NCI-H1694 (cell line): ENCODE measurements at places on chromosomes 5 and 9.

DNA sequence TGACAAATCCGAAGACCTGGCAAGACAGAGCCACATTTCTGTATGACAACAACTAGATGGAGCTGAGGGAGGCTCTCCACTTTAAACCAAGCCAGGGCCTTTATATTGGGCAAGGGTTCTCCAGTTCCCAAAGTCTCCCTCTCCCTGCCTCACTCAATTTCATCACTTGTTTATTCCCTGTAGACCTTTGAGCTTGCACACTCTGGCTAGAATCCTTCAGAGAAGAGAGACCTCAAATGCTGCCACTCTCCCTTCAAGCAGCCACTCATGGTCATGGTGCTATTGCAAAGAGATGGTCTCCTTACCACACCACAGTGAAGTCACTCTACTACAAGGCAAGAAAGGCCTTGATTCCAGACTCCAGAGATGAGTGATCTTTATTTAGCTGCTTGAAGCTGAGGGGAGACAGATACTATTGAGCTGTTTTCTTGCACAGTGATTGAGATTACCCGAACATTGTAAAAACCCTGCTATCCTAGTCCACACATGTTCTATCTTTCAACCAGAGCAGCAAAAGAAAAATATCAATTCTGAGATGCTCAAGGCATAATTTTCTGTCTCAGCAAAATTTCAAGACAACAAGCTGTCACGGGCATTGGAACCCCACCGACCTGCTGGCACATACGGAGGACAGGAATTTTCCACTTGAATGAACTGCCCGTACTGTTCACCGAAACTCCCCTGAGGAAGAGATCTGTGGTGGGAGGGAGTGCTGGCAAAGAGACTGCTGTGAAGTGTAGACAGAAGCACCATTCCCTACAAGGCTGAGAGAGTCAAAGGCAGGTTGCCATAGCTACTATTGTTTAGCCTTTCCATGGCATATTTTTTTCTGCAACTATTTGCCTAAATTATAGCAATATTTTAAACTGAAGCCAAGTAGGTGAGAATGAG, 81.1 kb downstream of the CDO1 start:
- DNase-seq = no peak

DNA sequence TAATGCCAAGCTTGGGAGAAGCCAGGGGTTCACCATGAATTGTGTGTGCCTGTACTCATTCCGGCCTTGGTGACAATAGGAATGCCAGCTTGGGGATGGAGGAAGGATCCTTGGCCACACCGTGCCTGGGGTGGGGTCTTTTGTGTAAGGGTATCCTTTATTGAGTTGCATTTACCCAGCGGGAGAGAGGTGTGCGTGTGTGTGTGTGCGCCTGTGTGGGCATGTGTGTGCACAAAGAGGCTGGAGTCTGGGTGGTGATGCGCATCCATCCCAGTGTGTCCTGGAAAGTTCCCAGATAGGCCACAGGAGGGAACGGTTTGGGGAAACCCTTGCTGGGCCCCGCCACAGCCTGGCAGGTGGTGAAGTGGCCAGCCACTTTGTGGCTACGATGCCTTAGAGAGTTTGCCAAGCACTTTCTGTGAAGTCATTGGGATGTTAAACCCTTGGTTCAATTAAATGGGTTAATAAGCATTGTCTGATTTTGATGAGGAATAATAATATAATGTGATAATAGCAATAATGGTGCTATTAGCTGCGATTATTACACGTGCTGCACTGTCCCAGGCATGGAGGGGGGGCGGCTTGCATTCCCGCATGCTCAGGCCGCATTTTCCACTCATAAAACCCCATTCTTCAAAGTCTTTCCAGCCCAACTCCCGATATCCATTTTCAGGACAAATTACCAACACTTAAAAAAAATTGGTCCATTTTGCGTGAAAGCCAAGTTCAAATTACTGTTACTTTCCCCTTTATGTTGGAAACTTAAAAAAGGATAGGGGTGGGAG, 13.7 kb downstream of the PITX1 start:
- no peak for DNase-seq

DNA sequence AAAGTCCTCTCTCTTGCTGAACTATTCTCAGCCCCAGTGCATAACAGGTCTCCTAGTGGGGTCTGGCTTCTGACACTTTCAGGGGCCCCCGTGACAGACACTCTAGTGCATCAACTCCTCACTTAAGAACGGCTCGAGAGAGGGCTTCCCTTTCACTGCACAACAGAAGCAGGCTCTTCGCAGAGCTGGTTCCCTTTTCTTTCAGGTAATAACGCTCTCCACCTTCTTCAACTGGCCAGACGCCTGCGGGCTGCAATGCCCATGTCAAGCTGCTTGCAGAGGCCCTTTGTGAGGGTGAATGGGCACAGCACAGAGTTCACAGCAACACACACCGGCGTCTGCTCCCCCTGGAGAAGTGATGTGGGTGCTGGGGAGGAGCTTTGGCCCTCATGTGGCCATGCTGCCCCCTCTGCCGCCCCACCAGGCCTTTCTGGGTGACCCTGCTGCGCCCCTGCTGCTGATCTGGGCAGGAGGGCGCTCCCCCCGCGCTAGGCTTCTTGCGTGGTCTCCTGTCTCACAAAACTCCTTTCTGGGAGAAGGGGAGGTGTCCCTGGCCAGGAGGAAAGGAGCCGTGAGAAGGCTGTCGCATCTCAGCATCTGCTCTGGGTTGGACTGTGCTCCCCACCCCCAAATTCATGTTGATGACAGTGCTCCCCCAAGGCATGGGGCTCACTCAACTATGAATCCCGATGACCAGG, 2.4 kb downstream of the MRPL36 start:
- DNase-seq = no peak

DNA sequence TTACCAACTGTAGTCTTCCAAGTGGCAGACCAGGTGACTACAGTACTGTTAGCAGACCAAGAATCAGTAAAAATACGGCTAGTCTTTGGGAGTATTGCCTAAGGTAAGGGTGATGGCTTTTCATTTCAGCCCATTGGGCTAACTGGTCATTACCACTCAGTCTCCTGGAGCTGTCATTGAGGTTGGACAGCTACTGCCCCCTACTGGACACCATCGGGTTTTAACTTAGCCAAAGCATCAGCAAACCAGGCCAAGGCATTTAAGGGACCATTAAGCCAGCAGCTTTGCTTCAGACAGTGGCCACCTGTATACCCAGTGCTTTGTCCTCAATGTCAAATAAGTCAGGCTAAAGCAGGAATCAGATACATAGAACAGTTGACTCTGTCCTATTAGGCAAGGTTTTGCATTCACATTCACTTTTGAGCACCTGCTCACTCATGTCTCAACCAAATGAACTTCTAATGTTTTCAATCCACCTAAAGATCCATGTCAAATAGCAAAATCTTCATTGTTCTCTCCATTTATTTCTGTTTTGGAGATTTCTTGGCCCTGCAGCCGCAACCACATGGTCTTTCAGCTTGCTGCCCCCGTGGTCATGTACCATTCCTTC, 117.2 kb downstream of the INVS start:
- no peak for DNase-seq

DNA sequence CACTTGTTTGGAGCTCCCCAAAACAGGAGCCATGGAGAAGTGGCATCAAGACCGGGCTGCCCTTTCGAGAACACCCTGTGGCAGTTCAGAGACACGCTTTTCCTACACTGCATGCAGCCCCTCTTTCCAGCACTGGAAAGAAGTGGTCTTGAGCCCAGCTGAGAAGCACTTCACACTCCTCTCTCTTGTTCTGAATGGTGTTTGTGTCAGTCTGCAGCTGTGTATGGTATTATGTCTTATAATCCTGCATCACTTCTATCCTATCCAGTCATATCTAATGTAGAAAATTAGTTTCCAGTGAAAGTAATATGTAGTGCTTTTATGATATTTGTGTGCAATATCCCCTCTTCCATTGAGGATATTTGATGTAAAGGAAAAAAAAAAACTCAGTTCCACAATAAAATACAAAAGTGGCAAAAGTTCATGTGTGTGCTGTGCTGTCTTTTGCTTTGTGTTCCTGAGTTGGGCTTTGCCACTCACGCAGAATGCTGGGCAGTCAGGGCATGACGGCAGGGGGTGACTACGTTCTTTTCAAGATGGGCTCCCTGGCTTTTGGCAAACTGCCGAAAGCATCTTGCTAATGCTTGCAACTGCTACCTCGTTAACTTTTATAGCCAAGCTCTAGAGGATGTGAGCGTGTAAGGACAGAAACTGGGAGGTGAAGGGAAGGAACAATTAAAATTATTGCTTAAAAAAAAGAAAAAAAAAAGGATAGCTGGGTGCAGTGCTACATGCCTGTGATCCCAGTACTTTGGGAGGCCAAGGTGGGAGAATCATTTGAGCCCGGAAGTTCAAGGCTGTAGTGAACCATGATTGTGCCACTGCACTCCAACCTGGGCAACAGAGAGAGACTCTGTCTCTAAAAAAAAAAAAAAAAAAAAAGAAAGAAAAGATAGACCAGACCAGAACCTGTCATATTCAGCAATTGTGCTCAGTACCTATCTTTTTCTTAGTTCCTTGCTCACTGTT, 102.2 kb downstream of the MAP1B start:
- peak; percentile 89 for DNase-seq

- DNase-seq = no peak
These were observed 321.3 kb downstream of the EPB41L4A start for GRCh38 chr5:112097768-112098167.

- DNase-seq = no peak
These were observed 92.6 kb downstream of the OR2K2 start for GRCh38 chr9:111237447-111237846.

GRCh38 chr5:114089259-114089658, 272.6 kb upstream of the KCNN2 start:
- DNase-seq = no peak

DNA sequence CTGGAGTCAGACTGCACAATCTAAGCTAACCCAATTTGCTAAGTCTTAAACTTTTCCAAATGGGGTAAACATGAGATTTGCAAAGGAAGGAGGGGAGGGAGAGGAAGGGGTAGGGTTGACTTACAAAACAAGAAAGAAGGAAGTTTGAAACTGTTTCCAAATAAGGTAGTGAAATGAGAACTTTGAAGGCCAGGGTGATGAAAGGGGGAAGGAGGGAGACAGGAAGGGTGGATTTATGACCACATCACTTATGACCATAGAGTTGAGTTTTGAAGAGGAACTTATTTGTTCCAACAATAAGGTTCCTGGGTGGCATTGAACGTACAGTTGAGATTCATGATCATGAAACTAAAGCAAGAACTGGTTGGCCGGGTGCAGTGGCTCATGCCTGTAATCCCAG, 72.5 kb upstream of the DAPK1 start:
- no peak for DNase-seq

GRCh38 chr9:81537964-81538363, 151.4 kb downstream of the TLE1 start:
- no peak for DNase-seq

- no peak for DNase-seq
These were observed at the start of gene BICD2 for GRCh38 chr9:92764381-92764987. Gene BICD2, minus strand, starts transcription at chr9:92764833. Its CDS starts 89 bp downstream, at chr9:92764744.

GRCh38 chr5:136446565-136446964, 81.2 kb upstream of the TRPC7 start:
- no peak for DNase-seq

- DNase-seq = peak; percentile 41
These were observed 3.8 kb upstream of the SYNPO start for GRCh38 chr5:150636391-150637244.

DNA sequence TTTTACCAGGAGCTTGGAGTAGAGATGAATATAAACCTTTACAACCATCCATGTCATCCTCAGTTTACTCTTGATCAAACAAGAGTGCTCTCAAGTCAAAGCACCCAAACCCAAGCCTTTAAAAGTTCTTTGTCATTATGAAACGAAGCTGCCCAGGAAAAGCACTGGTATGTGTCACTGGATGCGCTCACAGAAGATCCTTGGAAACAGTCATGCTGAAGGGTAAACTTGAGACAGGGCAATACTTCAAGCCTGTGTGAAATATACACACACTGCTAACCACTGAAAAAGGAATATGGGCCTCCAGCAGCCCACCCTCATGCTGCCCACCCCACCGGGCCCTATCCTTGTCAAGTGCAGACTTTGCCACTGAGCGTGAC, 84.5 kb downstream of the PRRT1B start:
- no peak for DNase-seq

DNA sequence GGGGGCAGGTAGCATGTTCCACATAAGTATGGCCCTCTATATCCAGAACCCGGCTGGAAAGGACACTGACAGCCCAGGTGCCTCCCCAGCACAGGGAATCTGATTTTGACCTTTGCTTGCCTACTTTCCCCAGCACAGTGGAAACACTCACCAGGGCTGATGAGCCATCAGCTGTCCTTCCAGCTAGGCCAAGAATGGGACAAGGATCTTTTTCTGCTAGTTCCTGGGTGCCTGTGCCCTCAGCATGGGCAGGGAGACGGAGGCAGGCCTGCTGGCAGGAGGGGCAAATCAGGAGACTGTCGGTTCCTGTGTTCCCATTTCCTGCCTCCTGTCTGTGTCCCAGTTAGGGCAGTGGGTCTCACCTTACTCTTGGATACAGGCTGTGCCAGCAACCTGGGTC, 1.1 kb downstream of the CYFIP2 start:
- DNase-seq = no peak

DNA sequence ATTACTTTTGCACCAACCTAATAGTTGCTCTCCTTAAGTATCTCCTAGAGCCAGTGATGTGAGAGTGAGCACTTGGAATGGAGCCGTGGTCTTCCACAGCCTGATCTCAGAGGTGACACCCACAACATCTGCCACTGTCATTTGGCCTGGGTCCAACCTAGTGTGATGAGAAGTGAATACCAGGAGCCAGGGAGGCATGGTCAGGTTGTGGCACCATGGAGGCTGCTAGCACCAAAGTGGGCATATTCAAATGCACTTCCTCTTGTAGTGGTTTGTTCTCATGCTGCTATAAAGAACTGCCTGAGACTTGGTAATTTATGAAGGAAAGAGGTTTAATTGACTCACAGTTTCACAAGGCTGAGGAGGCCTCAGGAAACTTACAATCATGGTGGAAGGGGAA, 22.6 kb upstream of the CEP72 start:
- DNase-seq = no peak

GRCh38 chr5:68415177-68416085, 199.9 kb downstream of the PIK3R1 start:
- no peak for DNase-seq

DNA sequence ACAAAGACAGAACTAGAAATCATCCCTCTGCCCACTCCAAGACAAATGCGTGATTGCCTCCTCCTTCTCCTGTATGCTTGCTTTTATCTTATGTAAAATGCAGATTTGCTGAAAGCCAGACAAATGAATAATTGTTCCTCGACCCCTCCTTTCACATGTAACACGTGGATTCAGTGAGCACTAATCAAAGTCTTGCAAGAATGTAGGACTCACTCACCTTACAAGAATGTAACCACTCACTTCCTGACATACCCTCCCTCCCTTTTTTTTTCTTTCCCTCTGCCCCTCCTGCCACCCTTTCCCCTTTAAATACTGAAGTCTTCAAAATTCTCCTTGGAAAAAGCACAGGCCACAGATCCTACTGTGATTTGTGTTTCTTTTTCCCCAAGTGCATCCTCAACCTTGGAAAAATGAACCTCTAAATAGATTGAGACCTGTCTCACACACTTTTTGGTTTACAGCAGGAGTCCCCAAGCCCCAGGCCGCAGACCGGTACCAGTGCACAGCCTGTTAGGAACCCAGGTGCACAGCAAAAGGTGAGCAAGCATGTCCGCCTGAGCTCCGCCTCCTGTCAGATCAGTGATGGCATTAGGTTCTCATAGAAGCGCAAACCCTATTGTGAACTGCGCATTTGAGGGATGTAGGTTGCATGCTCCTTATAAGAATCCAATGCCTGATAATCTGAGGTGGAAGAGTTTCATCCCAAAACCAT, 29.4 kb upstream of the HSD17B3 start:
- no peak for DNase-seq

GRCh38 chr5:78661691-78662090, 13.1 kb upstream of the LHFPL2 start:
- DNase-seq = no peak
